ENCODE measurements at places on chromosomes 2 and 18. TPM values are rescaled to one million over a fixed set of nuclear protein-coding genes. Genes with fewer than 3 reads are reported as not detected.
A peak's percentile ranks its signal among the peaks of the same experiment; 100 is the strongest.

DNA sequence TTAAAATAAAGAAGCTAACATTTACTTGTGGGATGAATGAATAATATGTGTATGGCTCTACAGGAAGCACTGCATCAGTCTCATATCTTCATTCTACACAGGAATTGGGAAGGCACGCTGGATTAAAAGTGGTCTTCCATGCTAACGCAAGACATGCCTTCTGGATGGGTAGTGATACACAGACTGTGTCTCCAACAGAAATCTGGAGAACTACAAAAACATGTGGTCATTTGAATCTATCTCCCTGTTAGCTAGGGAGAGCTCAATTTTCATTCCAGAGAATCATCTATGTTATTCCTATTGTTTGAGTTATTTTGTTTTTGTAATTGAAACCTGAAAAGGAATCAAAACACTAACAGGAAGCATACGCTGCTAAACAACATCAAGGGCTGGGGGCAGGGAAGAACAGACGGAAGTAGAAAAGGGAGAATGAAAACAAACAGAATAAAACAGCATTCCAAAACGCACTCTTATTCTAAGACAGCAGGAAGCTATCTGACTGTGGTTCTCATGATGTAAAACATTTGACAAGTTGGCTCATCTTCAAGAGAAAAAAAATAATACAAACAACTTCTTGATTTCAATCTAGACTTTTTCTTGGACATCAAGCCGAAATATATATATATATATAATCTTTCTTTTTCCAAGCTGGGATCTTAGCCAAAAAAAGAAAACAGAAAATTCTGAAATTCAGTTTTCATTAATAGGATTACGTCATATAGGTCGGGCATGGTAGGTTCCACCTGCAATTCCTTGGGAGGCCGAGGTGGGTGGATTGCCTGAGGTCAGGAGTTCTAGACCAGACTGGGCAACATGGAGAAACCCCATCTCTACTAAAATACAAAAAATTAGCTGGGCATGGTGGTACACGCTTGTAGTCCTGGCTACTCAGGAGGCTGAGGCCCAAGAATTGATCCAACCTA lies 31.5 kb upstream of the ASNSD1 start:
- no peak for DNase-seq

The ALPP gene
- total RNA-seq: not detected

DNA sequence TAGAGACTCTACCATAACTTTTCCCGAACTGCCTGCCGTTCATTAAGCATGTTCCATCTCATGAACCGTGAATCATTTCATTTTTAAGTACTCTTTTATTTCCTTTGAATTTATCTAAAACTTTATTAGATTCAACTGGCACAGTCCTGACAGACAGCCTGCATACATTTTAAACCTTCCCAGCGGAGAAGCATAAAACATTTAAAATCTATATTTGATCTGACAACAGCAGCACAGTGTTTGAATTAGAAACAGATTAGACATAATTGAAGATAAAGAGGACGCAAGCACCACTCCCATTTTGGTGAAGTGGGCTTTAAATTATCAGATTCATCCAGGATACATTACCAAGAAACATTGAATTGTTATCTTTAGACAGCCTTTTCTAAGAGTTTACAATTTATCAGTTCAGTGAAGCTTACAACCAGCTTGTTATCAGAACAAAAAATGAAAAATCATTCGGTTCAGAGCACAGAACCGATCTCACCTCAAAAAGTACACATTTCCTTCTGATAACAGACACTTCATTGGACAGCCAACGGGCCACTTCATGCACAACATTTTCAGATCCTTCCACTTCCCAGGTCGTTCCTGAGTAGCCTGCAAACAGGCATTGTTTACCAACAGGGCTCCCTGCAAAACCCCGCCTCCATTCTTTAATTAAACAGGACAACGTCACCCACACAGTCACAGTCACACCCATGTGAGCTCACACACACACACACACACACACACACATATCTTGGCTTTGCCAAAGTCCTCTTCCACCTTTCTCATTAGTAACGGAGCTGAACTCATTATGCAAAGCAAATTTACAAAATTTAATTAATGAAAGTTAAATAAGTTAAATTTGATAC lies 171.2 kb downstream of the SP3 start:
- no peak for DNase-seq

GRCh38 chr2:147416099-147416498 lies 428.7 kb upstream of the ACVR2A start:
- no peak for DNase-seq

The PLEKHB2 gene
- 68.2 TPM for total RNA-seq

The RHOB gene
- total RNA-seq: 677 TPM

The DNAJC5G gene
- total RNA-seq: not detected

The GORASP2 gene
- total RNA-seq: 78.2 TPM

DNA sequence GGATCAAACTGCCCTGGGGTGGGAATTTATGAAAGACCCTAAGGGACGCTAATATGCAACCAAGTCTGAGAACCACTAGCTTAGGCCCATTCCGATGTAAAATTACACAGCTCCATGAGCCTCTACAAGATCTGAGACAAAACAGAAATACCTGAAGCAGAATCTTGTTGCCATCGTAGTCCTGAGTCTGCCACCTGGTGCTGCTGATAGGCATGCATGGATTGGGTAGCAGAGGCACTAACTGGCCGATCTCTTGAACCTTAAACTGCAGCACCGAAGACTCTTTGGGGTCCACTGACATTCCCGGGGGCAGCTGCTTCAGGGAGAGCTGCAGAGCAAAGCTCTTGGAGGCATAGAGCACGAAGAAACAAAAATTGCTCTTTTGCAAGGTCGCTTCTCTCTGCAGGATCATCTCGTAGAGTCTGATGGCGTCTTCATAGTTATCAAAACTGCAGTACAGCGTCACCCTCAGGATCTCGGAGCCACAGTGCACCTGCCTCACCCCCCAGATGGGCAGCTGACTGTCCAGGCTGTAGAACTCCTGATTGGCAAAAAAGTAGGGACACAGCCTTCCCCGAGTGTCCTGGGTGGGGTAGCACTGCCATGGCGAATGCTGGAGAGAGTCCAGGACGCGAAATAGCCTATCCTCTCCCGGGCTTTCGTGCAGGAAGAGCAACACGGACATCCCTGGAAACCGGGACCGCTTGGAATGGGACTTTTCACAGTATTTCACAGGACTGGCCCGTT lies 848 bp downstream of the FAM124B start:
- DNase-seq: no peak

GRCh38 chr2:240429872-240430491 lies 5.5 kb upstream of the GPC1 start:
- peak; percentile 75 for DNase-seq

The L3MBTL4 gene
- 7.5 TPM for total RNA-seq

- no peak for DNase-seq
These were observed 51.7 kb upstream of the SMIM21 start for GRCh38 chr18:75478996-75479880.

DNA sequence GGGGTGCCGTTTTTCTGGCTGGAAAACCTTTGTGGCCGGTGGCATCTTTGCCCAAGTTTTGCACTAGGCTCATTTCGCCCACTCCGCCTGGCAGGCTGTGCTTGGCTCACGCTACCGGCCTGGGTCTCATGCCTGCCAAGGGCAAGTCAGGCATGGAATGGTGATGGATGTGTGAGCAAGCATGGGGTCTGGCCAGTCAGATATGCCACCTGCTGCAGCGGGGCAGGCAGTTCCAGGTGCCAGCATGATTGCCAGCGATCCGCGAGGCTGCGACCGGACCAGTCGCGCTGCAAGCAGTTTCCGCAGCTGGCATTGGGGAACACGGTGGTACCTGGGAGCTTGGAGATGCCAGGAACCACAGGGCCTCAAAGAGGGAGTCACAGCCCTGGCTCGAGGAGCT lies 40.6 kb downstream of the TAF1B start:
- no peak for DNase-seq

The GFPT1 gene
- 195 TPM for total RNA-seq

DNA sequence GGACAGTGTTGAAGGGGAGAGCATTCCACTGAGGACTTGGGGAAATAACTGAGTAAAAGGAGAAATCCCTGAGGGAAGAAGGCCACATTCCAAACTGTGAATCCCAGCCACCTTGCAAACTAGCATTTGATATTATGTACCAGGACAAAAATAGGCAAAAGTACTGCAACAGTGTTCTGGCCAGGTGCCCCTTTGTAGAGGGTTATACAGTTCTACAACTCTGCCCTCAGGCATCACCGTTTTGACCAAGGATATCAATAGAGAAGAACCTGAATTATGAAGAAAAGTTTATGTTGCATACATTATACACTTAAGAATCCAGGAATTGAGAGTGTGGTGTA lies 20.6 kb upstream of the CAVIN2 start:
- DNase-seq: no peak

The ZNF2 gene
- 2.6 TPM for total RNA-seq

GRCh38 chr18:69787825-69788547 lies 159.7 kb downstream of the CD226 start:
- DNase-seq: no peak

DNA sequence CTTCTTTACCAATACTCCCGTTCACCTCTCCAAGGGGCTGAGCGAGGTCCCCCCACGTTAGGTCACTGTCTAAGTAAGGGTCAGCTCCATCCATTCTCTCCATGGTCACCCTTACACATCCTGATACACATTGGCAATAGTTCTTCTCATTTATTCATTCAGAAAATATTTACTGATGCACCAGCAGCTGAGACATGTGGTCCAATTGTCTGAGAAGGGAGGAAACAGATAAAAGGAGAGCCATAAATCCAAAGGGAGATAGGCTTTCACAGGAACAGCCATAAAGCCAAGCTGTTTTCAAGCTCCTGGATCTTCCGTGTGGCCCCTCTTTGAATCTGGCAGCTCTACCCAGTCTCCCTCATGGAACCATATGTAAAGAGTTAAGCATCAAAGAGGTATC lies 121.2 kb downstream of the TXNL1 start:
- DNase-seq: no peak

GRCh38 chr2:220227266-220227920 lies 600.0 kb downstream of the SLC4A3 start:
- no peak for DNase-seq

The NEMP2 gene
- 6.5 TPM for total RNA-seq

Measured in mesenteric fat pad (tissue), 1 donor.